ENCODE measurements at places on chromosomes 5 and 9.

DNA sequence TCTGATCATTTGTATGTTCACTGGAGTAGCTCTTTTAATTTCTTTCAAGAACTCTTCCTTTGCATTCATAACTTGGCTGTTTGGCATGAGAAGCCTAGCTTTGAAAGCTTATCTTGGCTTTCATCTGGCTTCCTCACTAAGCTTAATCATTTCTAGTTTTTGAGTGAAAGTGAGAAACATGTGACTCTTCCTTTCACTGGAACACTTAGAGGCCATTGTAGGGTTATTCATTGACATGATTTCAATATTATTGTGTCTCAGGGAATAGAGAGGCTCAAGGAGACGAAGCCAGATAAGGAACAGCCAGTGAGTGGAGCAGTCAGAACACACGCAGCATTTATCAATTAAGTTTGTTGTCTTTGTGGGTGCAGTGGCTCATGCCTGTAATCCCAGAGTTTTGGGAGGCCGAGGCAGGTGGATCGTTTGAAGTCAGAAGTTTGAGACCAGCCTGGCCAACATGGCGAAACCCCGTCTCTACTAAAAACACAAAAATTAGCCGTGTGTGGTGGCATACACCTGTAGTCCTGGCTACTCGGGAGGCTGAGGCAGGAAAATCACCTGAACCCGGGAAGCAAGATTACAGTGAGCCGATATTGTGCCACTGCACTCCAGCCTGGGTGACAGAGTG is 98.3 kb downstream of the UGCG start:
- DNase-seq: no peak

GRCh38 chr5:75894482-75894881 is 177.2 kb upstream of the POC5 start:
- DNase-seq: no peak

DNA sequence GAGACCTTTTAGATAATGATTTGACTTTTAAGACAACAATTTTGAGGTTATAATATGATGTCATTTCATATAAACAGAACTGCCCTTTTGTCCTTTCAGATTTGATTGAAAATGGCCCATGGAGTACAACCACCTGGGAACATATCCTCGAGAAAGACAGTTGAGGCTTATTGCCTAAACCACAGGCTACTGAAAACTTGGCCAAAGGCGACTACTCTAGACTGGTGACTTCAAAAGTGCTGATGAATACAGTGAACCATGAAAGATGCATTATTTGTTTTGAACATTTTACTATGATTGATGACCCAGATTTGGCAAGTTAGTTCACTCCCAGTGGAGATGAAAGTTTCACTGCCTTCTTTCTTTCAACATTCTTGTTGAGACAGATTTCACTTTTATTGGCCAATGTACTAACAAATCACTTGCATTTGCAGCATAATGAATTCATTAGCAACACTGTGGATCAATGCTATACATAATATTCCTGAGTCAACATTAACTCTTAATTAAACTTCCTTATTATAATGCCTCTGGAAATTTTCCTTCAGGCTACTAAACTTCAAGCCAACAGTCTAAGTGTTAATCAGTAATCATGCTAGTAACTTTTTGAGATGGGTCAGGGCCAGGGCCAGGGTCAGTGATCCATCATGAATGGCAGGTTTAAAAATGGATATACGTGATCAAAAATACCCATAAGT is 480.3 kb downstream of the RAB3C start:
- DNase-seq: no peak

DNA sequence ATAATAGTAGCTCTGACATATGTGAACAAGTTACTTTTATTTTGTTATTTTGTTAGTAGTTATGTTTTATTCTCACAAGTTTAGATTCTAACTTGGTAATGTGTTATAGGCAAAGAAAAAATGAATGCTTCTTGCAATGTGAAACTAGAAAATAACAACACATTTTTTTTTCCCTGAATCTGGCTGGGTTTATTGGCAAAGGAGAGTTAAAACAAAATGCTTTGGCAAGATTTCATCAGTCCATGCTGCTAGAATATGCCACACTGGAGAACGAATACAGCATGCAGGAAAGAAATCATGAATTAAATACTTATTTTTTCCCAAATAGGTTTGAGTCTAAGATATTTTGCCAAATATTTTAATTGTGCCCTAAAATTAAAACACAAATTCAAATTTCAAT is 1048.1 kb upstream of the ACO1 start:
- DNase-seq: no peak

DNA sequence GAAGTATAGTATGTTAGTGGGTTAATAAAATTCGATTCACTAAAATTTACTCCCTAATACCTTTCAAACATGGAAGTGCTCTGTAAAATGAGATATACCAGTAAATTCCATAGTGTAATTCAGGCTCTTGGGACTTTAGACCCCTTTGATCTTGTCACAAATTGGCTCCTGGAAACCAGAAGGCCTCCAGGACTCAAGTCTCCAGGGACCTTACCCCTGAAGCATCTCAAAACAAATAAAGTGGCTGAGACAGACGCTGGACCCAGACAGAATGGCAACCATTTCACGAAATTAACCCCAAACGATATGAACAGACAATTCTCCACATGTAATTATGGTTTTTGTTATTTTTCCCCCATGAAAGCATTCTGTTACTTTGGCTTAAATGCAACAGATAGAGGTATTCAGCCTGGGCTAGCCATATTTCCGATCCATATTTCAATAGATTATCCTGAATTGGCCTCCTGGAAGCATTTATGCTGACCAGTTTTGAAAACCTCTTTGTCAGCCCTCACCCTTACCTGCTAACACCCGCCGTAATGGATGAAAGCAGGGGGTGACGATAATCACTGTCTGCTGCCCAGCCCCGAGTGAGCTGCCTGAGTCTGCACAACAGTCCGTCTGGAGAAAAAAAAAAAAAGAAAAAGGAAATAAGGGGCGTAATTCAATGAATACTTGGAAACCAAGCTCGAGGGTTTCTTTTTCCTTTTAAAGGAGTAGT is 34.1 kb upstream of the EFNA5 start:
- no peak for DNase-seq

Data from activated naive CD4-positive, alpha-beta T cell (primary cell).